HuH-7 (cell line): ENCODE measurements at places on chromosomes 5 and 9.

GRCh38 chr5:43947935-43948334 is 345.0 kb downstream of the NNT start:
- DNase-seq, result no peak

DNA sequence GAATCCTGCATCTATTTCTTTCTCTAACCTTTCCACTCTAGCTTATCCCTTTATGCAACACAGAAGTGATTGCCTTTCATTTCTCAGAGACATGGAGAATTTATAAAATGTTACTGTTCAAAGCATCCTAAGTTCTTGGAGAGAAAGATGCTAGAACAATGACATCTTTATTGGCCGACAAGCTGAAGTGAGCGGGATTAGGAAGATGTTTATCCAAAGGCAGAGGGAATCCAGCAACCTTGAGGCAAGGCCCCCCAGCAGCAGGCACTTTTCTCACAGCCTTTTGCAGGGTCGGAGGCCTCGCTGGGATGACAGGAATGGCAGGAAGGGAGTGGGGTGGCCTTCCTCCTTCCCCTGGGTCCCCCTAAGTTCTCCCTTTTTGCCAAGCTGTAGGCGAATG is 204.8 kb downstream of the GAPVD1 start:
- no peak for DNase-seq

DNA sequence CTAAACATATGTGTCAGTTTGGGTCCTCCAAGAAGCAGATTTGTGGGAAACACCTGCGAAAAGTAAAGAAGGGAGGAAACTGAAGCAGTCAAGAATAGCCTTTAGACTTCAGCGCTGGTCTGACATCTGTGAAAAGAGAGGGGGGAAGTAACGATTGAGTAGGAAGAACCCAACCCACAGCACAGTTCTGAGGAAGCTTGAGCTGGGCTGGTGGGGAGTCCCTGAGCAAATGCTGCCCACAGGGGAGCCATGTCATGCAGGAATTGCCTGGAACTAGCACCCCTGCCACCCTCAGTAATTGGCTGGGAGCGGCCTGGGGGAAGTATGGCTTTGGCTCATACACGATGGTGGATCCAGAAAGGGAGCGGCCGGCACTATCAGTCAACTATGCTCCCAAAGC is 20.6 kb downstream of the FAM240B start:
- no peak for DNase-seq

GRCh38 chr9:131800843-131801242 is 61.0 kb upstream of the RAPGEF1 start:
- DNase-seq, result no peak

- no peak for DNase-seq
These were observed 49.9 kb downstream of the ZSWIM6 start for GRCh38 chr5:61381968-61382367.

DNA sequence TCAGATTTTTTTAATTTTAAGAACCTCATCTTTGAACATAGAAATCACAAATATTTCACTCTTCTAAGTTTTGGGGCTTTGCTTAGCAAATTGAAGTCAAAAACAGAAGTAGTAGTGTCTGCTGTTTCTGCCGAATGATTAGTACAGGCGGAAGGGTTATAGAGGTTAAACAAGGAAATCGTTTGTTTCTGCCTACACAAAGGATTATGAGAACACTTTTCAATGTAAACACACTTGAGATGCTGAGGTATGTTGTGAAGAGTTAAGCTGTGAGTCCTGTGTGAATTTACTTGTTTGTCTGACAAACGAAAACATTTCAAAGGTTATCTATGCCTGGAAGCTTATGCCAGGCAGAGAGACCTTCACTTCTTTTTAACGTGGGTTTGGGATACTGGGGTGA is 224.8 kb downstream of the CETN3 start:
- no peak for DNase-seq

- no peak for DNase-seq
These were observed 1978.6 kb upstream of the CDH6 start for GRCh38 chr5:29214839-29215238.

GRCh38 chr9:15276328-15276938 is 30.6 kb downstream of the TTC39B start:
- no peak for DNase-seq

DNA sequence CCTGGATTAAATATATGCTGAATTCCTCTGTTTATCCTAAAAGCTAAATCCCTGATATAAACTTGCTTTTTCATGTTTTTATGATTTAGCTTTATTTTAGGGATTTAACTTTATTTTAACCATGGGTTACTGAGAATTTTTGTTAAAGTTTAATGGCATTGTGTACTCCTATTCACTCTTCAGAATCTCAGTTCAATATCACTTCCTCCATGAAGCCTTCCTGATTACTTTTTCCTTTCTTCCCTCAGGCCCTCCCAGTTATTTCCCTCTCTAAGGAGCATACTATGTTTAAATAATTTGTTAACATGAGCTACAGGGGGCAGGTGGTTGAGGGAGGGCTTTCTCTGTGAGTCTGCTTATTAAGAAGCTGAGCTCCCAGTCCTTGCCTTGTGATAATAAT is 149.9 kb downstream of the MTX3 start:
- DNase-seq, result no peak
